ENCODE measurements at places on chromosomes 13 and 19.

- DNase-seq: no peak
Measured at GRCh38 chr13:30027569-30028455, 177.4 kb upstream of the UBL3 start.

DNA sequence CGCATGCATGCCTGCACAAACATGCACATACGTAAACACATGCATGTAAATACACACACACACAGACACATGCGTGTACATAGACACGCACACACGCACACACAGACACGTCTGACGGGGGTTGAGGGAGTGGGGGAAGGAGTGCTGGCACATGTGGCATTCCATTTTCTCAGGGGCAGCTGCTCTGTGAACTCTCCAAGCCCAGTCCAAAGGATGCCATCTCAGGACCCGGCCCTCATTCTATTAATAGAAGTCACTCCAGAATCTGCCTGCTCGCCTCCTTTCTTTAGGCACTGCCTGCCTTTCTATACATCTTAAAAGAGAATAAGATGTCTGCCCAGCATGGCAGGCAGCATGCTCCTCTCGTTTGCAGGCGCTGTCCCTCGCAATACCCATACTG lies 5.3 kb downstream of the ARHGEF7 start:
- DNase-seq: no peak

- no peak for DNase-seq
Measured at GRCh38 chr13:53126841-53127245, 98.2 kb downstream of the OLFM4 start.

- DNase-seq: no peak
Measured at GRCh38 chr13:31885994-31886393, 145.6 kb upstream of the FRY start.

- no peak for DNase-seq
Measured at GRCh38 chr13:22761709-22762108, 419.1 kb upstream of the SGCG start.

DNA sequence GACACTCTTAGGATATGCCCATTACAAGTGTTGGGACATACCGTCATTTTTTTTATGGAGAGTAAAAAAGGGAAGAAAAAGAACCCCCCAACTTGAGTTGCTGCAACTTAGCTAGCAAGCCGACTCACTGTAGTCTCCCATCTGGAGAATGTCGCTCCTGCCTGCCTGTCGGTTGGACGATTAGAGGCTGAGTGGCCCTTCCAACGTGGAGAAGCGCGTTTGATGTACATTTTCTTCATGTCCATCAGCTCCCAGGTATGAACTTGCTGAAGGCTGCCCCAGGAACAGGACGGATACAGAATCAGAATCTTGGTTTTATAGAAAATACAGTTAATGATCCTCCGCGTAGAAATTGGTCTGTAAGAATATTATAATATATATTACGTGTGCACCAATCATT lies 189.0 kb upstream of the SOX1 start:
- DNase-seq: no peak

DNA sequence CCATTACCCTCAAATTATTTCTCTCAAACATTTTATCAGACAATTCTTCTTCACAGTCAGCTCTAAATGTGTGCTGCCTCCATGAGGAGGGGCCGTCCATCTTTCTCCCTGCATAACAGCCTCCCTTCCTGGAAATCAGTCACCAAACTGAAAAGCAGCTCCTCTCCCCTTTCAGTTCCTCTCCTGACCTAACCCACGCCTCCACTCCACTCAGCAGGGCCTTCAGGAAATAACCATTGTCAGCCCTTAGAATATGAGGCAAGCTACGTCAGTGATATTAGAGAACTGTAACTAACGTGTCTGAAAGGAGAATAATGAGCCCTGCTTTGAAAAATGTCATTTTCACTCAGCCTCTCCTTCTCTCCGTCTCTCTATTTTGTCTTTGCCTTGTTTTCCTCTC lies 116.2 kb downstream of the OLFM4 start:
- DNase-seq: no peak

DNA sequence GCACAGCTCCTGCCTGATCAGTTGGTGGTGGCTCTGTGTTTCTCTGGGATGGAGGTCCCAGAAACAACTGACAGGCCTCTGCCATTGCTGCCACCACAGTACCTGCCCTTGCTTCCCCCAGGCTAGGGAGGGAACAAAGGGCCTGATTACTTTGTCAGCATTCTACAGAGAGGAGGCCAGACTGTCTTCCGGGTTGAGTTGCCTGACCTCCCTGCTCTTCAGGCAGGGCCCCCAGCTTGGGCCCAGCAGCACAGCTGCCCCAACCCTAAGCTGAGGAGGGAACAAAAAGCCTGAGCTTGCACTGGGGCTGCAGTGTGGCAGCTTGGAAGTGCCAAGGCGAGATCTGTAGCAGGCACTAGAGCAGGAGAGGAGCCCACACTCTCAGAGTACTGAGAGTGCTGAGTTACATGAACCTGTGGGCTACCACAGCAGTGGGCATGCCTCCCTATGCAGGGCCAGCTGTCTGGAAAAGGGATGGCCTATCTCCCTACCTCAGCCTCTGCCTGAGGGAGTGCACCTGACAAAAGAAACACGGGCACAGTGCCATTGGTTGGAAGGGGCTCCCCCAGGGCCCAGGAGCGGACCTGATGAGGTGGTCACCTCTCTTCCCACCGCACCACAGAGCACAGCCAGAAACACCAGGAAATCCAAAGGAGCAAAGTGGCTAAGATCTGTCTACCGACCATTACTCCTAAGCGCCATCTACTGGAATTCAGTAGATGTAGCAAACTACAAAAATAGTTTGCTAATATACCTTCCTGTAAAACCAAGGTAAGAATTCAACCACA lies 24.4 kb downstream of the SLC25A15 start:
- no peak for DNase-seq

DNA sequence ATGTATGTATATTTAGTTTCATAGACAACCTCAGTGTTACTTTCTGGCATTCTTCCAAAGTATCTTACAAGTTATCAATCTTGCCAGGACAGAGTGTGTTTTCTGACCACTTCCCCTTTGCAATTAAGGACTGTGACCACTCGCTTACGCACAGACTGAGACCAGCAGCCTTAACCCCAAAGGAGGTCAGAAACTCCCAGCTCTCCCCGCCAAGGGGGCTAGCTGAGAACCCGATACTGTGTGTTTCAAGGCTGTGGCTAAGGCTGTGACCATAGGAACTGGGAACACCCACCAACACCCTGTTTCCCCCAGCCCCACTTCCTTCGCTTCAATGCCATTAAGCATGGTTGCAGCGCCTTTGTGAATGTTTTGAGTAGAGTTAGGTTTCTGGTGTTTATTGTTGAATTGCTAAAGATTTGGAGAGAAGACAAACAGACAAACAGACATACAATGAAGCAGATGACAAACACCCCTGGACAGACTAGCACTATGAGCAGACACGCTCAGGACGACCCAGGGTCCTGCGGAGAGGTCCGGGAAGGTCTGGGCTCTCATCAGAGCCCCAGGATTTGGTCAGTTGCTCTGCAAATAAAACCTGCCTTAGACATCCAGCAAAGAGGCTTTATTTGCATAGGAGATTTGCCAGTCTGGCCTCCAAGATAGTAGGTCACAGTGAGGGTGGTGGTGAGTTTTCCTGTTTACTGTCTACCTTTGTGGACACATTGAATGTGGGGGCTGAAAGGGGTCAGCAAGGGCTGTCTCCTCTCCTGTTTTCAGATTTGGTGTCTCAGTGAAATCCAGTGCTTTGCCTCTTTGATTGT lies 25.0 kb upstream of the TNFSF11 start:
- no peak for DNase-seq

DNA sequence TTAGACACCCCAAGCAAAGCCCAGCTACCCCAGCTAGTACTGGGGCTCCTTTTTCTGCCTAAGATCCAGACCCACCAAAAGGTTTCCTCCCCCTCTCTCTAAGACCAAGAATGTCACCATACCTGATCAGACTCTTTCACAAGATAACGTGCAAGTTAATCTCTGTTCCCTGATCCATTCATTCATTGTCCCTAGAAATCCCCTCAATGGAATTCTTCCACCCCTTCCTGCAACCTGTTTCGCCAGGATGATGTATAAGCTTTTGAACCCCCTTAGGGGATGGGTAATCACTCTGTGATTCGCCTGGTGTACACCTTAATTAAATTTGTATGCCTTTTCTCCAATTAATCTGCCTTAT lies 17.3 kb upstream of the CLN5 start:
- no peak for DNase-seq

DNA sequence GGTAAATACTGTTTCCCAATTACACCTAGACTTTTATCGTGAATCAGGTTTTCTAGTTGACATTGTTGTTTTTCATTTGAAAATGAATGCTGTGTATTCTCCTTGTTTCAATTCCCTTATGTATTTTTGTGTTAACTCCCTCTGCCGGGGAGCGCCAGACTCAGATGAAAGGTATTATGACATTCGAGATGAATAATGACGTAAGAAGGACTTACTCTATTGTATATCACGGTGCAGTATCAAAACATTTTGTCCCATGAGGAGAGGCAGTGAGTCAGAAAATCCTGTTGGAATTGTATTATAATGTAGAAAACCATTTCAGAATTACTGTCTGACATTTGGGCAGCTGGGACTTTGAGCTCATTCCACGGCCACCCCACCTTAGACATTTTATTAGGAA lies 61.6 kb downstream of the LRCH1 start:
- DNase-seq: no peak

DNA sequence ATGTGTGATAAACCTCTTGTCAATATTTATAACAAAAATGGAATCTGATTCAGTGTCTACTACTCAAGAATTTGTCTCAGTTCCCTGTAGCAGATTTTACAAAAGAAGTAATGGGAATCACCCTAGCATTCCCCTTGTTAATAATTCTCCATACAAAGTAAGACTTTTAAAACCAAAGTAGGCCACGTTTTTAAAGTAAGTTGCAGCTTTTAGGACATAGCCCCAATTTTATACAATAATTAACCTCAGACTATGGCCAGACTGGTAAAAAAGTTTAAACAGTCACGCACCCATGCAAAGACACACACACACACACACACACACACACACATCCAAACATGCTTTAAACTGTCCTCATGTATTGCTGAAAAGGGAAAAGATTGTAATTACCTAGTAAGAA lies 589.9 kb downstream of the PCDH9 start:
- no peak for DNase-seq

DNA sequence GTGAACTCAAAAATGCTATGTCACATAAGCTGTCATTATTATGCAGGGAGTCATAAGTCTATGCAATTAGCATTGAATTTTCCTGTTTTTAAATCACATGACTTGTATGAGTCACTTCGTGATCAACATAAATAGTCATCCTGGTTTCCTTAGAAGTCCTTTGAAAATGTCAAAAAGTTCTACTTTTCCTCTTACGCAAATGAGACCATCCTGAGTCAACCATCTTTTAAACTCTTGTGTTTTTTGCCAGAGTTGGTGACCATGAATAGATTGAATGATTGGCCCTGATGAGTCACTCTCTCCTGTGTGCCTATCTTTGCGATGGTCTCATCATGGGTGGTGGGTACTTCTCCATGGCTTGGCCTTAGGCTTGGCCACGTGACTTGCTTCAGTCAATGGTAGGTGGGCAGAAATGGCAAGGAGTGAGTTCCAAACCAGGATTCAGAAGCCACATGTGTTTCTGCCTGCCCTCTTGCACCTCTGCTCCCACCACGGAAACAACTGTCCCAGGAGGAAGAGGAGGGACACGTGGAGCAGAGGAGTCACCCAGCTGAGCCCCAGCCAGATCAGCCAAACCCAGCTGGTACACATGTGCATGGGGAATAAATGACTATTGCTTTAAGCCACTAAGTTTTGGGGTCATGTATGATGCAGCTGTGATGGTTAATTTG lies 123.5 kb upstream of the CACNA1A start:
- DNase-seq: no peak

DNA sequence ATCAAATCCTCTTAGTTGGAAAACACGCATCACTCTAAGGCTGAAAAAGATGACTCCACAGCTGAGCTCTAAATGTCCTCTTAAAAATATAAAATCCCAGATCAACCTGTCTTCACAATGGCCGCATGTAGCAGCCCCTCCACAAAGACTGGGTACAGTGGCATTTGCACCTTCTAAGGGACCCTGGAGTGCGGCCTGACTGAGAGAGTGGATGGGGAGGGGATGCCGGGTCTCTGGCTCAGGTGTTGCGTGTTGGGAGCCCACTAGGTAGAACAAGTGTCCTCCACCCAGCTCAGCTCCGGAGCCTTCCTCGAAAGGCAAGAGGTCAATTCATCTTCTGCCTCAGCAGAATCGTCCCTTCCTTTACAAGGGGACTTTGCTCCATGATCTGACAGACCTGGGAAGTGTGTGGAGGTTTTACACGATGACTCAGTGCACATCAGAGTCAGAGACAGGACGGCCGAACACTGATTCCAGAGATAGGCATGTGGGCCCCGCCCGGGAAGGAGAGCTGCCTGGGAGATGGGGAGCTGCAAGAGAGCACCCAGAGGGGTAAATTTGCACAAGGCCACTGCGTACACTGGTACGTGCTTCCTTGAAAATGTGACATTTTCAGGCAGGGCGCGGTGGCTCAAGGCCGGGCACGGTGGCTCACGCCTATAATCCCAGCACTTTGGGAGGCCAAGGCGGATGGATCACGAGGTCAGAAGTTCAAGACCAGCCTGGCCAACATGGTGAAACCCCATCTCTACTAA lies 23.5 kb upstream of the SLC15A1 start:
- DNase-seq: no peak

GRCh38 chr13:33367171-33367895 lies 81.8 kb upstream of the STARD13 start:
- DNase-seq: no peak

GRCh38 chr19:9797871-9798270 lies 21.0 kb downstream of the FBXL12 start:
- no peak for DNase-seq

DNA sequence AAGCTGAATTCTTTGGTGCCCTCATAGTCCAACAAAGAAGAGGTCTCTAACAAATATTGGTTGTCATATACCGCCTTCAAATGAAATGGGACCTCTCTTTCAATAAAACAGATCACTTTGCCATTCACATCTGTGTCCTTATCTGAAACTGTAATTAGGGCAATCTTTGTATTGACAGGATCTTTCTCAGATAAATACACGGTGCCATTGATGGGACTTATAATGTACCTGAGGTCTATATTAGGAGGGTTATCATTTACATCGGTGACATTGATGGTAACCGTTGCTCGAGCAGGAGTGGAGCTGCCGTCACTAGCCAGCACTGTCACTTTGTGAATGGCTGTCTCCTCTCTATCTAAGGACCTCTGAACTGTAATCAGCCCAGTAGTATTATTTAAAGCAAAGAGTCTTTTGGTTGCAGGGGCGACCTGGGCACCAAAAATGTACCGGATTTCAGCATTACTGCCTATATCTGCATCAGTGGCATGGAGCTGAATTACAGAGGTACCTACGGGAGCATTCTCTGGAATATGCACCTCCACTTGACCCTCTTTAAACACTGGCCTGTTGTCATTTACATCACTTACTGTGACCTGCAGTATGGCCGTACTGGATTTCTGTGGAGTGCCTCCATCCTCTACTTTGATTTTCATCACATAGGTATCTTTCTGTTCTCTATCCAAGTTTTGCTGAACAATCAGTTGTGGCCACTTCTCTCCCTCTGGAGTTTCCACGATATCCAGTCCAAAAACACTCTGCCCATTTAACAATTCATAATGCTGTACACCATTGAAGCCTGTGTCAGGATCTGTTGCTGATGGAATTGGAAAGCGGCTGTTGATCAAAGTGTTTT lies 2.8 kb downstream of the PCDH9 start:
- no peak for DNase-seq

All from stimulated activated CD4-positive, alpha-beta T cell treated with anti-CD3 and anti-CD28 coated beads, TNF-alpha, amount 100 ng/mL, for 24 hours (primary cell).